Sciatic nerve (tissue), 2 donors: ENCODE measurements at places on chromosomes 3 and 15. TPM values are rescaled to one million over a fixed set of nuclear protein-coding genes. Genes with fewer than 3 reads are reported as not detected.

Gene AADAC
- total RNA-seq: not detected

Gene FAM81A
- 18.2 TPM for total RNA-seq

DNA sequence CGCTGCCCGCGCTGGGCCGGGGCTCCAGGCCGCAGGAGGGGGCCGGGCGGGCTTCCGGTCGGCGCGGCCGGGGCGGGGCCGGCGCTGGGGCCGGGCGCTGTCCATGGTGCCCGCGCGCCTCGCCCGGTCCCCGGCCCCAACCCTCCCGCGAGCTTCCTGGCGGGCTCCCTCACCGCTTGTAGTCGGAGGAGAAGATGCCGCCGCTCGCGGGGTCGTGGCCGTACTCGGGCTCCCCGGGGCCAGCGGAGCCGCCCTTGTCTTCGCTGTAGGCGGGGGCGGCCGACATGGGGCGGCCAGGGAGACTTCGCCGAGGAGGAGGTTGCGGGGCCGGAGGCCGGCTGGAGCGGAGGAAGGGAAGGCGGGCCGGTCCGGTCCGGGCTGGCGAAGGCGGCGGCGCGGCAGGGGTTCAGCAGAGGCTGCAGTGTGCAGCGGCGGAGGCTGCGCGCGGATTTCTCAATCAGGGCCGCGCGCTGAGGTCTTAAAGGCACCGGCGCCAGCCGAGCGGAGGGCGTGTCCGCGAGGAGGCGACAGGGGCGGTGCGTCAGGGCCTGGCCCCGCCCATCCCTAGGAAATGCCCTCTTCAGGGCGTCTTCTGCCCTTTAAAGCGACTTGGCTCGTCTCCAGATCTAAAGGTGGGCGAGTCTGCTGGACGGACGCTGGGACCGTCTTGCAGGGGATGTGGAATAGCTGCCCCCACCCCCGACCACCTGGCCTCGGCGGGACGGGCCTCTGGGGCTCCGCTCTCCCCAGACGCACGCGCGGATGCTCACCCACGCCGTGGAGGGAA is at the start of gene AP3B2:
TSS of gene AP3B2 (minus strand) at position 455 of the 787 bp plus-strand sequence. CDS start at position 286, 169 bp downstream.
- DNase-seq: peak; percentile 68

Gene C15orf39
- 25.5 TPM for total RNA-seq

- no peak for DNase-seq
Observed at GRCh38 chr15:98904544-98904943, 103.0 kb downstream of the PGPEP1L start.

GRCh38 chr15:67897646-67898339 is 57.9 kb upstream of the RNU6-1 start:
- DNase-seq: no peak

Gene PLSCR5
- total RNA-seq: not detected

DNA sequence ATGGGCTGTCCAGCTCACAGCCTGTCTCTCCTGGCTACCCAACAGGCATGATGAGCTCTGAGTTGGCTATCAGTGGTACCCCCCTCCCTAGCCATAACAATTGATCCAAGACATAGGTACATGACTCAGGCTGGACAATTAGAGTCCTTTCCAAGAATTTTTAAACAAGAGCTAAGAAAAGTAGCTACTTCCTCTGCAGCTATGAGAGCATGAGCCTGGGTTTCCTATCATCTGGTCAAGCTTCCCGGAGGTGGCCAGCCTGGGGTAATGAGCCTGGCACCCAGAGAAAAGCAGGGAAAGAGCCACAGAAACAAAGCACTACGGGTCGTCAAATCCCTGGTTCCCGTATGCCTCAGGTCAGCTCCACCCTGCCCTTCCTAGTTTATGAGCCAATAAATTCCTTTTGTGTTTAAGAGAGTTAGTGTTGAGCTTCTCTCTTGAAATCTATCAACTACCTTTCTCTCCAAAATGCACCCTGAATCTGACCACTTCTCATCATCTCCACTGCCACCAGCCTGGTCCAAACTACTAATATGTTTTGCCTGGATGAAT is 2.3 kb upstream of the SLC51B start:
- DNase-seq: no peak

Gene AHSG
- not detected for total RNA-seq

DNA sequence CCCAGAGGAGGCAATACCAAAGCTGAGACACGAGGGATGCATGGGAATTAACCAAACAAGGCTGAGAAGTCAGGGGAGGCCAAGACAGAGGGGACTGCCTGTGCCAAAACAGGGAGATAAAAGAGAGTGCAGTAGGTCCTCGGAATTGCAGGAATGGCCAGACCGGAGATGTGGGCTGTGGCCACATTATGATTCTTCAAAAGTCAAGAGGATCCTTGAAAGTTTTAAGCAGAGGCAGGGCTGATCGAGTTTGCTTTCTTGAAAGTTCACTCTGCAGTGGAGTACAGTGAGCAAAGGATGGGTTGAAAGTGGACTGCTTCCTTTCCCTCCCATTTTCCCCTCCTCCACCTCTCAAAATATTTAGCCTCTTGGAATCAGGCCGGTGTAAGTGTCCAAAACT is 73.9 kb upstream of the ADAMTS9 start:
- no peak for DNase-seq

Gene P2RY13
- 3.7 TPM for total RNA-seq

Gene MNS1
- total RNA-seq: 5.1 TPM

Gene TGM4
- total RNA-seq: not detected

- DNase-seq: no peak
Observed at GRCh38 chr15:81516012-81516411, 142.0 kb upstream of the TMC3 start.

DNA sequence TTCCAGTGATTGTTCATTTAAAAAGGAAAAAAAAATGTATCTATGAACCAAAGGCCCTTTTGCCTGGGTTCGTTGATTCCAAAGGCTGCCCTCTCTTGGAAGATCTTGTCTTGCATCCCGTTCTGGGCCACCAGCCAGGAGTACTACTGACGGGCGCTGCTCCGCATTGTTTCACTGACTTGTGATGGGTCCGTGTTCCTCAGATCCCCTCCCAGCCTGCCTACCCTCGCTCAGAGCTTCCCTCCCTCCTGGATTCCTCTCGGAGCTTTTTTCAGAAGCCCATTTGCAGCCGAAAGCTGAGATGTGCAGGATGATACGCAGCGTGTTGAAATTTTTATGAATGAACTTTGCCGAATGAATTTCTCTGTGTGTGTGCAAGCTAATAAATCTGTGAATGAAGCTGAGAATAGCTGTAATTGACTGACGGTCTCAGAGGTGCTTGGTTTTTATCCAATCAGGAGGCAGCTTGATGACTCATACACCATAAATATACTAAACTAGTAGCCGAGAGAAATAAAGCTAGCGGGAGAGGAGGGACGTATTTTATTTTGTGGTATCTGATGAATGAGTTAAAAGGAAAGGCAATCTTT is at the start of gene SHC4:
TSS of gene SHC4 (minus strand) at position 396 of the 590 bp plus-strand sequence. CDS start 904 bp downstream, outside the sequence.
- DNase-seq: peak; percentile 85

Gene CLDN1
- total RNA-seq: 130 TPM

- no peak for DNase-seq
Observed at GRCh38 chr15:38666865-38667510, 102.4 kb upstream of the RASGRP1 start.

Gene SLC9C1
- 0.94 TPM for total RNA-seq

GRCh38 chr3:125059488-125060245 is 3.9 kb upstream of the HEG1 start:
- no peak for DNase-seq

DNA sequence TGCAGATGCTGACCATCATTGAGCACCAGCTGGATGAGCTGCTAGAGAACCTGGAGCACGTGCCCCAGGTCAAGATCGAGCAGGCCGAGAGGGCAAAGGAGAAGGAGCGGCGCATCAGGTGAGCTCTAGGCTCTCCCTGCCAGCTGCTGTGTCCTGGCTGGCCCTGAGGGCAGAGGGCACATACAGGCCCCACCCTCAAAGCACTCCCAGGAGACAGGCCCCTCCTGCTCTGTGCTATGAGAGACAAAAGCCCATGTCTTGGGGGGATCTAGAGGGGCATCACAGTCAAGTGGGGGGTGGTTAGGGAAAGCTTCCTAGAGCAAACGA is 39.5 kb downstream of the CFAP100 start:
- no peak for DNase-seq

DNA sequence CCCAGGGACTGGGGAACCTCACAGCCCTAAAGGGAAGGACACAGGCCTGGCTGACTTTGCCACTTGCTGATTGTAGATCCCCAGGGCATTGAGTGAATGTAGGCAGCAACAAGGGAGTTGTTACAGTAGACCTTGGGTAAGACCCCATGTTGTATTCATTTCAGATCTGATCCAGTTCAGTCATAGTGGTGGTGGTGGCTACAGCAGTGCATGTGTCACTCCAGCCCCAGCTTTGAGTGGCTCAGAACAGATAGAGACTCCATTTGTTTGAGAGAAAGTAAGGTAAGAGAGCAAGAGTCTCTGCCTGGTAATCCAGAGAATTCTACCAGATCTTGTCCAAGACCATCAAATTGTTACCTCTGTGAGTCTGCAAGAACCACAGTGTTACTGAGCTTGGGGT is 278.7 kb upstream of the SATB1 start:
- DNase-seq: no peak

Gene THPO
- 1.2 TPM for total RNA-seq

Gene LRRC3B
- 0.45 TPM for total RNA-seq

DNA sequence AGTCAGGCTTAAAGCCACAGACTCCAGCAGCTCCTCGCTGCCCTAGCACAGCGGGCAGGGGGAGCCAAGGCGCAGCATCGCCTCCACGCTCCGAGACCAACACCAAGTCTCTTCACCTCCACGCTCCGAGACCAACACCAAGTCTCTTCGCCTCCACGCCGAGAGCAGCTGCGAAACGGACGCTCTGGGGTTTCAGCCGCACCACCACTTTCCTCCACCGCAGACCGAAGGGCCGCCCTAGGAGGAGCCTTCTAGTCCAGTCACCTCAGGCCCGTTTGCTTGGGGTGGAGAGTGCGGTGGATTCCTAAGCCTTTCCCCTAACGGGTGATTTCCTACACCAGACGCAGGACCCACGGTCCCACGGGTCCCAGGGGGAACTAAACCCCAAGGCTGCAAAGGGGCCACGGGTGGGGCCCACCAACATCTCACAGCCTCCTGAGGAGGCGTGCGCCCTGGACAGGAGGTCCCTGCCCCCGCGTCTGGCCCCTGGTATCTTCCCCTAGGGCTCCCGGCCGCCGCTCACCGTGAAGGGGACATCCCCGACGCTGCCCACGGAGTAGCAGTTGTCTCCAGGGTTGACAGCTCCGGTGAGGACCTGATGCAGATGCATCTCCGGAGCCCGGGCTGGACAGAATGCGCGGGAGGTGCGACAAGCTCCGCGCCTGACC is 501 bp downstream of the DMXL2 start:
- DNase-seq: peak; percentile 70

DNA sequence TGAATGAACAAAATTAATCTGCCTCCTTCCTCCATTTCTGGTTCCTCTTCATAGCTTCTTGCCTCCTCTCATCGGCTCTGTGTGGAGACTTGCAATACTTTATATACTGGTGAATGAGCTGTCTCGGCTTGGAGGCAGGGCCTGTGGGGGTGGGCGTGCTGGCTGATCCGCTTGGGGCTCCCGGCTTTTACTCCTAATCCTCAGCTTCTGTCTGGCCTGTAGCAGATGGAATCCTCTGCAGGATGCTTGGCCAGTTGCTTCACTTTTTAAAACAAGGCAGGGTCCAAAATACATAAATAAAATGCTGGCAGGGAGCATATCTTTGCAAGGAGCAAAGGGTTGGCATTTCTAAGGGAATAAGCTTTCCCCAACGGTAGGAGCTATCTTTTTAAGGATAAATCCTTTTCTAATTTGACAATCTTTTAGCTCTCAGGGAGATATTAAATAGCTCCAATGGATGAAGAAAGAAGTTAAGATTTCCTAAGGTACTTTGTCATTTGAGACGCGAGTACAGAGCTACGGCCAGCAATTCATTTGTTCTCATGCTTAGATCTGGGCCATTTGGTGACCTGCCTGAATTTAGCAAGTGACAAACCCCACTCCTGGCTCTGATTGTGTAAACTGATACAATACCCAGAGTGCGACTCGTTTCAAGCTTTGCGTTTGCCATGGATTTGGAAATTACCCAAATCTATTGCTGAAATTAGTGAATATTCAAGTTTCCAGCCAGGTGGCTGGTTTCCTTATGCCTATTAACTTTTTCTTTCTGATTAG is 18.9 kb downstream of the SV2B start:
- DNase-seq: no peak

DNA sequence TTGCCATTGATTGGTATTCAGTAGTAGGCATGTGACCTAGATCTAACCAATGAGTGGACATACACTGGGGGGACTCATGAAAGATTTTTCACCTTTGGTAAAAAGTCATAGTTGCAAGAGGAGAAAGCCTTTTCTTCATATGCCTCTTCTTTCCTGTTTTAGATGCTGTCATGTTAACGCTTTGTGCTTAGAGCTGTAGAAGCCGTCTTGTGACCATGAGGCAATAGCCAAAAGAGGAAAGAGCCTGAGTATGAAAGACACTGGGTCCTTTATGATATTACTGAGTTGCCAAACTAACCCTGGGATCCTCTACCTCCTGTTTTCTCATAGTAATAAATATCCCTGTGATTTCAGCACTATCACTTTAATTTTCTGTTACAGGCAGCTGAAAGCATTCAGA is 396.0 kb downstream of the FHIT start:
- DNase-seq: no peak

Gene SLC28A1
- total RNA-seq: 0.45 TPM

- no peak for DNase-seq
Observed at GRCh38 chr3:132038198-132038825, 3.5 kb upstream of the CPNE4 start.

- DNase-seq: no peak
Observed at GRCh38 chr15:72183781-72184164, 13.8 kb downstream of the GRAMD2A start.

GRCh38 chr3:61269435-61269834 is 18.2 kb upstream of the FHIT start:
- no peak for DNase-seq

DNA sequence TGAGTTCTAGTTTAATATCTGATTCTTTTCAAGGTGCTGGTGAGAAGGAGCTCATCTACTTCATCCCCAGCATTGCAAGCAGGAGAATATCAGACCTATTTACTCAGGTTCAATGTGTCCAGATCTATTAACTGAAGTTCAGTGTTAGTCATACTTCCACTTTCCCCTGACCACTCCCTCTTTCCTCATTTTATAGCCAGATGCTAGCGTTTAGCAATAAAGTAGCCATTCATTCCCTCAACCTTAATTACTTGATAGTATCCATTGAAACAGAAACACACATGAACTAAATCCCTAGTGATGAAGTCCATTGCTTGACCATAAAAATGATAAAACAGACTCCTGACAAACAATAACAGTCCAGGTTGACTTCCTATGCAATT is 60.0 kb downstream of the RPL22L1 start:
- no peak for DNase-seq

- DNase-seq: no peak
Observed at GRCh38 chr3:182183716-182184430, 472.1 kb downstream of the SOX2 start.

DNA sequence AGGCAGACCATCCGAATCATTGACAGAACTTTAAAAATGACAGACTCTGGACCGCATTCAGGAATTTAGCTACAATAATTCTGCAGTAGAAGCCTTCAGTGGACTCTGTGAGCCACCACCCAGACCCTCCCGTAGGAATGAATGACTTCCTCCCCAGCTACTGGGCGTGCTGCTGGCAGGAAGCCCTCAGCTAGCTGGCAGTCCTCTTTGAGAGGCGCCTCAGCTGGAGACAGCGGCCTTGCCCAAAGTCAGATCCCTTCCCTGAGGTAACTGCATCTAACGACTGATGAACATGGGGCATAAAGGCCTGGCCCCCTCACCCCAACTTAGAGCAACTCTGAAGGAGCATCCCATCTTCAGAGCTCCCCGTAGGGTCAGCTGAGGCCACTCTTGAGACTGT is 25.8 kb downstream of the CRABP1 start:
- DNase-seq: peak; percentile 53

GRCh38 chr3:8154617-8155016 is 347.0 kb upstream of the LMCD1 start:
- no peak for DNase-seq

Gene RAB7A
- total RNA-seq: 233 TPM
